AG09319 (cell line): ENCODE measurements at places on chromosomes 2 and 18.

- no peak for DNase-seq
Measured at GRCh38 chr2:15993232-15993610, 52.9 kb downstream of the MYCN start.

GRCh38 chr2:199975273-199975895 lies 20.0 kb downstream of the MAIP1 start:
- peak; percentile 31 for DNase-seq

- no peak for DNase-seq
Measured at GRCh38 chr18:27966881-27967280, 210.0 kb downstream of the CDH2 start.

- no peak for DNase-seq
Measured at GRCh38 chr2:234580686-234581085, 83.8 kb upstream of the ARL4C start.

- no peak for DNase-seq
Measured at GRCh38 chr2:215736653-215737290, 276.6 kb downstream of the MREG start.

DNA sequence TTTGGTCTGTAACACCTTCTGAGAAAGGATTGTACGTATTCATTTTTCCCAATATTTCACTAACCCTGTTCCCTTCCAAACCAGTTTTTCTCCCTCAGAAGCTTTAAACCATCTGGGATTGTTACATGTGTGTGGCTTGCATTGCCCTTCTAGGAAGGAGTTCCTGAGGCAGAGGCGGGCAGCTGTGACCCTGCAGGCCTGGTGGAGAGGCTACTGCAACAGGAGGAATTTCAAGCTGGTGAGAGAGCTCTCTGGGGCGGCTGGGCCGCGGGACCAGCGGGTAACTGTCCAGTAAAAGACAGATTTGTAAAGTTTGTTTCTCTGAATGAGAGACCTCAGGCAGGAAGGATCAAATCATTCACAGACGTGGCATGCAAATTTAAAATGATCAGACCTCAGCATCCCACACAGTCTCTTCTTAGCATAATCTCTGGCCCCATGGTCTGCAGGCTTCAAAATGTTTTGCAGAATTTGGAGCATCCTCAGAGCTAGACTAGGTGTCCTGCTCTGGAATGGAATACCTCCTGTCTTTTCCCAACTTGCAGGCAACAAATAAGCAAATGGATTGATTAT lies 40.2 kb upstream of the GPR17 start:
- DNase-seq: no peak

GRCh38 chr2:192687015-192687414 lies 492.3 kb upstream of the TMEFF2 start:
- no peak for DNase-seq

DNA sequence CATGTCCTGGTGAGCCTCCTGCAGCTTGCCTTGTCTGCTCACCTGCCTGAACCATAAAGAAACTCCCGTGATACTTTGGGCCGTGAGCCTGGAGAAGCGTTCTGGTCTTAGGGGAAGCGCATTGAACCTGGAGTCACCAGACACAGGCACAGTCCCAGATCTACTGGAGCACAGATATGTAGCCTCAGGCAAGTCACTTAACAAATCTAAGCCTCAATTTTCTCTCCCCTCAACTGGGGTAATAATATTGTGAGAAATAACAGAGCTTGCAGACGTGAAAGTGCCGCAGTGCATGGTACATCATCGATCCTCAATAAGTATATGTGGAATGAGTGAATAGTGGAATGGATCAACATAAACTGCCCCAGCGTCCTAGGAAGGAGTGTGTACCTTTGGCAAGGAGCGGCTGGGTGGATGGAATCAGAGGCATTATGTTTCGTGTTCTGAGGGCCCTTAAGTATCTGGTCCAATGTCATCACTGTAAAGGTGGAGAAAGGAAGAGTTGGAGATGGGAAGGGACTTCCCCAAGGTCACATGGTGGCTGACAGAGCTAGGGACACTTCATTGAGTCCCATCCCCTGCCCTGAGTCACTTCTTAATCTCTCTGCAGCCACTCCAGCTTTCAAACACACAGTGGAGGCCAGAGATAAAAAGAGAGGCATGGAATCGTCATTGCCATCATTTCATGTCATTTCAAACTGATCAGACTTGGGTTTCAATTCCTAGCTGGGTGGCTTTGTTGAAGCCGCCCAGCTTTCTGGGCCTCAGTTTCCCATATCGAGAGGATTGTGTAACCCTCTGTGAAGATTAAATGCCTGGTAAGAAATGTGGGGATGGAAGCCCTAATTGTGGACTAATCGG lies 172.4 kb downstream of the DDX1 start:
- DNase-seq: no peak

DNA sequence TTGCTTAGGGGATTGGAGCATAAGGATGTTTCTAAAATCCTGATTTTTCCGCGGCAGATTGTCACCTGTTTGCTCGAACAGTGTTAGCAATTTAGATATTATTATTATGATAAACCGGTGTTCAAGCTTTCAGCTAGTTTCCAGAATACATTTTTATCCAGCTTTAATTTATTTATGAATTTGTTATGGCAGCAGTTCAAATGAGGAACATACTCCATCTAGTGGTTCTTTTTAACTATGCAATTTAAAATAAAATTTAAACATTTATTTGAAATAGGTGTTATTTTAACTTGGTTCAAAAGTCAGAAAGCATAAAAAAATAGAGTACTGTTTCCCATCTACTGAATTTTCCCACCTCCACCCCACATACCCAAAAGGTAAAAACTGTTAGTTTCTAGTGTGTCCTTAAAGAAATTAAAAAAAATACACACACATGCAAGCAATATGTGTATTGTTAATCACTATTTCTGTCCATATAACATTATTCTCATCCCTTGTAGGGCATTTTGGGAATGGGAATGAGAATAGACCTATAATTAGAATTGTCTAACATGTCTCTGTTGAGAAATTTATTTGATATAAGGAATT lies 23.2 kb downstream of the ACOXL start:
- no peak for DNase-seq

DNA sequence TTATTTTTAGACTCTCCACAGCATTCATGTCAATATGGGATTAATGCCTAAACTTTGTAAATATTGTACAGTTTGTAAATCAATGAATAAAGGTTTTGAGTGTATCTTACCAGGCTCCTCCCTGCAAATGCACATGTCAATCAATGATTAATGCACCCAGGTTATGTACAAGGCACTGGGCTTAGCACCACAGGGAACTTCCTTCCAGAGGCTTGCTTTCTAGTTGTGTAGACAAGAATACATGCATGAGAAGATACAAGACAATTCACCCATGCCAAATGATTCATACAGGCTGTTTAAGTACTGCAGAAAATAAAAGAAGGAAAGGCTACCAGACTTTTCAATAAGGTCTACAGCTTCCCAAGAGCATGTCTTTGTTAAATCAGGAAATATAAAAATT lies 114.1 kb downstream of the MMADHC start:
- no peak for DNase-seq

DNA sequence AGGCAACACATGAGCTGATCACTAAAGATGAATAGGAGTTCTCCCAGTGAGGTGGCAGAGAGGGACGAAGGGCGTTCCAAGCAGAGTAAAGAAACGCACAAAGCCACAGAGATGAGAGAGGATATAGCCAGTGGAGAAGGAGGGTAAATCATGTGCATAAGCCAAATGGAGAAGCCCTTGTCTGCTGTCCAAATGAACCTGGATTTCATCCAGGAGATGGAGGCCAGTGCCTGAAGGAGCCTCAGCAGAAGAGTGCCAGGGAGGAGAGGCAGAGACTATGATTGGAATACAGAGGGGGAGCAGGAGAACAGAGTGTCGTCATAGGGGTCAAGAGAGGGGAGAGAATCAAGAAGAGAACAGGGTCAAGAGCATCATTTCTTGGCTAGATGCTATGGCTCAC lies 48.9 kb upstream of the STPG4 start:
- DNase-seq: no peak

GRCh38 chr2:46163804-46164528 lies 133.2 kb upstream of the EPAS1 start:
- no peak for DNase-seq

DNA sequence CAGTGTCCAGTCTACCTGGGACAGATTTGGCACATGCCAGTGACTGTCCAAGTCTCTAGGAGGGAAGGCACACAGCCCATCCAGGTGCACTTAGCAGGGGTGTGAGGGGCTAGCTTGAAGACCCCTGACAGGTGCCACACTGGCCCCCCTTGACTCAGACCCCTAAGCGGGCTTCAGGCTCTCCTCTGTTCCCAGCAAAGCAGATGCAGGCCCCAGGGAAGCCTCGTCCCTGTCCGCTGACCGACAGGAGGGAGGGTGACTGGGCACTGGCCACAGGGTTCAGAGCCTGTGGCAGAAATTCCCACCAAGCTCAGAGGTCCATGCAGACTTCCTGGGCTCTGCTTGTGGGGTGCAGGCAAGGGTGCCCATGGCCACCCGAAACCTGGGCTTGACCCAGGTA lies 239.8 kb upstream of the MYT1L start:
- no peak for DNase-seq

DNA sequence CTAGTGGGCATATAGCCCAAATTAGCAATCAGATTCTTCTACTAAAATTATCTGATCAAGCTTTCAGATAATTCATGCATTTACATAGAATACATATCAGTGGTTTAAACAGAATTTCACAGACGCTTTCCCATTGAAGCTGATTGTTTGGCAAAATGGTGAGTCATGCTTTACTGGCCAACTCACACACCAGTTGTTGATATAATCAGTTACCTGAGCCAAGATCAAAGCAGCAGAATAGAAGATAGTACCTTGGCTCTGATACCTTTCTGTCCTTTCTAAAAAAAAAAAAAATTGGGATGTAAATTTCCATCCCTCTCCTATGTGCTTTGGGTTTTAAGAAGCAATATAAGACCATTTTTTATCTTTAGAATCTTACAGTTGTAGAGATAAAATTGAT lies 178.0 kb downstream of the MCFD2 start:
- DNase-seq: no peak

- DNase-seq: no peak
Measured at GRCh38 chr2:240131941-240132650, 4.0 kb downstream of the COPS9 start.

DNA sequence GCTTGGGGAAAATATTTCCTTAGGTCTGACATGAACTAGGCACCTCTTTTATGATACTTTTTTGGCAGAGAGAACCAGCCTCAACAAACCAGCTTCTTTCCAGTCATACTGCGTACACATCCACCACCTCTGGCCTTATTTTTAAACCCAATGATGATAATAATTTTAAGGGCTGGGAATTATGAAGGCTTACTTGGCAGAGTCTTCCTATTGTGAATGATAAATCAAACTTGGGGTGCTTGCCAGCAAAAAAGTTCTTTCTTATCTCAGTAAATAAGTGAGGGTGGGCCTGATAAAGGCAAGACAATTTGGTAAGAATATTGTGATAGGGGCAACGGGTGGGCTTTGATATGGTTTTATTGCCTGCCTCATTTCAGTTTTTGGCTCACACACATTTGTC lies 1230.2 kb upstream of the ZEB2 start:
- DNase-seq: no peak
